IMR-90 (cell line): ENCODE measurements at places on chromosomes 2 and 18.

DNA sequence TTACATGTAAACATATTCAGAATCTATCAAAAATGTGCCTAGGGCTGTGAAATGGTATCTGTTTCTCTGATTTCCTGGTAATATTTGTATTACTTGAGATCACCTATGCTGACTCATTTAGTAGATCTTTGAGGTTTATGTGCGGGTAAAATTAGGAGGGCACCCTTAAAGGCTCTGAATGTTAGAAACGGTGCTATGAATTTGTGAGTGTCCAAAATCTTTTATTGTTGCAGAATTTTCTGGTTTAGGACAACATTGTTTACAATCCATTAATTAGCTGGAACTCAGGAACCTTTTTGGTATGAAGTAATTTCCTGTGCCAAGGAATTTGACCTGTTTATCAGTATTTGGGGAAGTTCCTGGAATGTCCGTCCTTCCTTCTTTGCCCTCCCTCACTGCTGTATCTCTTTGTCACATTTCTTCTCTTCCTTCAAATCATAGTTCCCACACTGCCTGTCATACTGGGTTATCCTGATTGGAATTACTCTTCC is 130.5 kb downstream of the TANC1 start:
- peak; percentile 45 for DNase-seq

DNA sequence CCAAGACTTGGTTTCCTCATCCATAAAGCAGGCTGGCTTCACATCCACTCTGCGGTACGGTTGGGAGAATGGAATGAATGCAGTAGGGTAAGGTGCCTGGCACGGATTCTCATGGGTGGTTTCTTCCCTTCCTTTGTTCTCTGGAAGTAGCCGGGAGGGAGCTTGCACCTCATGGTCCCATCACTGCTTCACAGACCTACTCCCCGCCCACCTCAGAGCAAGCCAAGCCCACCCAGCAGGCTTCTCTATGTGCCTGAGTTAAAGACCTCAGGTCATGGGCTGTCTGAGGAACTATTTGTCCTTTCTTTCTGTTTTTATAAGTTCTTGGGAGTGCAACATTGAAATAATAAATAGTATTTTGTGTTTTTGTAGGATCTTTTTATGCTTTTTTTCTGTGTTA is 3.5 kb downstream of the DCDC2C start:
- no peak for DNase-seq

GRCh38 chr2:231088754-231089153 is 32.1 kb downstream of the PSMD1 start:
- no peak for DNase-seq

- no peak for DNase-seq
These were observed 251.7 kb downstream of the HNMT start for GRCh38 chr2:138215958-138216357.

- no peak for DNase-seq
These were observed 60.6 kb downstream of the ITGA4 start for GRCh38 chr2:181517685-181518301.

GRCh38 chr2:109164311-109164710 is 35.3 kb downstream of the SH3RF3 start:
- DNase-seq = no peak

GRCh38 chr2:5921081-5921642 is 229.0 kb downstream of the SOX11 start:
- no peak for DNase-seq

GRCh38 chr2:120287183-120288015 is 34.7 kb downstream of the RALB start:
- DNase-seq = peak; percentile 96

DNA sequence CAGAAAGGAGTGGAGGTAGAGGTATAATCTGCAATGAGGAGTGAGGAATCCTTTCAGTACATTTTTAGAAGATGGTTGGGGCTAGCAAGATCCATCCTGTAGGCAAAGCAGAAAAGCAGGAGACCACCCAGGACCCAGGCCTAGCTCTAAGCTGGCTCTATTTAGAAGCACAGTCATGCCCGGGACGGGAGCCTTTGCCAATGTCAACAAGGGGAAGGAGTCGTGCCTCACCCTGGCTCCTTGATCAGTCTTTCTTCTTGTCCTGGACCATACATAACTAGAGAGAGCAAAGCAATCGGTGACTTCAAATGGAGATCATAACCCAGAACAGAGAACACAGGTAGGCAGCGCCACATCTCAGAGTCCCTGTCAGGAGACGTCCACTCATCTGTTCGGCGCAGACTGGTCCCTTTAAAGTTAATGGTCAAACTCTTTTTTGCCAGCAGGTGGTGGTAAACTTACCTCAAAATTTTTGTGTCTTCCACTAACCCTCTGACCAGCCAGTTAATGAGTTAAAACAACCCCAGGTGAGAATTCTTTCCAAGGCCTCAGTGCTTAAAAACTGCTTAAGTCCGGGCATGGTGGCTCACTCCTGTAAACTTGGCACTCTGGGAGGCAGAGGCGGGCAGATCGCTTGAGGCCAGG is 8.0 kb downstream of the MC5R start:
- no peak for DNase-seq
